Pancreas (tissue), 10 donors: ENCODE measurements at places on chromosomes 2 and 18. TPM values are rescaled to one million over a fixed set of nuclear protein-coding genes. Genes with fewer than 3 reads are reported as not detected.

HNMT gene
- 44.6 TPM for total RNA-seq

SKOR2 gene
- not detected for total RNA-seq

DNA sequence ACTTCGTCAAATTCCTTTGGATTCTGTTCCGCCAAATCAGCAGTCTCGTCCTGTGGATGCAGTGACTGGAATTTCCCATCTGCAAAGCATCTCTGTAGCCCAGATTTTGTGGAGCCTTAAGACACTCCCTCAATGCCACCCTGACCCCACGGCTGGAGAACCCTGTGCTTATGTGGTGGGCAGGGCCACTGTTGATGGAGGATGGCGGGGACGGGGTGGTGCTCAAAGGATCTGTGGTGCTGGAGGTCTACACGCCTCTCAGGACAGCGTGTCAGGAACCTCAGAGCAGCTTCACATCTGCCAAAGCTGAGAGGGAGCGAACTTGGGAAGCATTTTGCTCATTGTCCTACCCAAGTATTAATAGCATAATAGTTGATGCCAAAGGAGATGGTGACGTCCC is 200.1 kb downstream of the MGAT5 start:
- DNase-seq = no peak

DNA sequence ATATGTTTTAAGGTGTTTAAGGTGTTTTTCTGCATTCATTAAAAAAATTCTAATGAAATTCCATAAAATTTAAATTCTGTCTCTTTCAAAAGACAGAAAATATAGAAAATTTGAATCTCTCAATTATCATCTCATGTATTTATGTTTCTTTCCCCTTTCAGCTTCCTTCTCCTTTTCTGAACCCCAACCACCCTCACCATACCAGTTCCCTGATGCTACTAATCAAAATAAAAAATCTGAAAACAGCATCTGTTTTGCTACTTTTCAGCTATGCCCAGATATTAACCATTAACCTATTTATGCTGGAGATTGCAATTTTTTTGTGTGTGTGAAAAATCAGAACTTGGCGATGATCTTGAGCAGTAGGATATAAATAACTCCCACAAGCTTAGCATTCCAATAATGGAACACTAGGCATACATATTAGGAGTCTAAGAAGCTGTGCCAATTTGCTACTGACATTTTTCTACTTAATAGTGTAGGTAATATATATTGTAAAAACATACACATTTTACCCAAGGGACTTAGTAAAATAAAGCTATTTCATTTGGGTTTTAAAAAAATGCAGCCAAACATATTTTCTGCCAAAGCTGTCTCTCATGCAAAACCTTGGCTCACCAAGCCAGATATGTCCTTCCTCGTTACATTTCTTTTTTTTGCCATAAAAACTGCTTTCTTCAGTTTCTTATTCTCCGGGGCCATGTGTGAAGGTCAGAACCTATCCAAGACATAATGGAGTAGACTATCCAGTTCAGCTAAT is 32.6 kb upstream of the AGPS start:
- DNase-seq = no peak

- no peak for DNase-seq
Observed at GRCh38 chr2:222646008-222646407, 9.9 kb downstream of the FARSB start.

GRCh38 chr2:95552911-95553310 is 38.9 kb upstream of the TRIM43 start:
- no peak for DNase-seq
